Karpas-422 (cell line): ENCODE measurements at places on chromosomes 4 and X. TPM values are rescaled to one million over a fixed set of nuclear protein-coding genes. Genes with fewer than 3 reads are reported as not detected.

FRAS1 gene
- total RNA-seq, result not detected in 2 replicates

DNA sequence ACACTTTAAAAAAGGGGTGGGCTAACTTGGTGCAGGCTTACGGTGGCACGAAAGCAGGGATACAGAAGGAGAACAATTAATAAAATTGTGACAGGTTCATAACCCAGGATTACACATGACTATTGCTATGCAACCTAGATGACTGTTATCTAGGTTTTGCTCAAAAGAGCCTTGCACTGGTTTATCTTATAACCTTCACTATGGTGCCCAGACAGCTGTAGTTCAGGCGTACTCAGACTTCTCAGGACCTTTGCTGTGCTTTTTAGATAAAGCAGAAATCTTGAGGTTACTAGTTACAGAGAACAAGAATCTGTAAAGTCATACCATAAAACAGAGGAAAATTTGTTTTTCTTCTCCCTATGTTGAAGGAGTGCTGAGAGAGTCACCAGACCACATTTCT is 44.4 kb downstream of the UGT2A3 start:
- no peak overlapping the region for H3K4me3 ChIP-seq
- no peak overlapping the region for H3K27ac ChIP-seq

DNA sequence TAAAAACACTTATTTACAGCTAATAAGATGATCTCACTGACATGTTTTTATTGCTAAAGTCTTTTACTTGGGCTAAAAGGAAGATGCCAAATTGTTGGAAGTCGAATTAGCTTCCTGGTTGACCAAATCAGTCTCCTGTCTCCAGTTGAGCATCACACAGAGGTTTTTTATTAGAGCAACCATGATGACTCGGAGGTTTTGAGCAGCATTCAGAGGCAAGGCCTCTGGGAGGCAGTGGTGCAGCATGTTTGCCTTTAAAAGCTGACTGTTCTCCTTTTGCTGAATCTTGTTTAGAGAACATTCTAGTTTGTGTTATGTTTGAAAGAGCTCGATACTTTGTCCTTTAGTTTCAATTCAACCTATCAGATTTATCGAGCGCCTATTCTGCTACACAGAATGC is 2.1 kb downstream of the UCHL1 start:
- peak; percentile 41 for DNase-seq
- no peak overlapping the region for H3K4me3 ChIP-seq
- H3K36me3 ChIP-seq, result no peaks in the 10 kb centered on the region
- no peaks in the 10 kb centered on the region for H3K27me3 ChIP-seq
- no peak overlapping the region for H3K27ac ChIP-seq

GRCh38 chr4:150828159-150828558 is 186.9 kb downstream of the LRBA start:
- peak overlapping the region; percentile 0; the same call in 1 of the 2 replicates for H3K27ac ChIP-seq
- peaks cover 16% of the 10 kb centered on the region for H3K4me1 ChIP-seq
- no peaks in the 10 kb centered on the region for H3K27me3 ChIP-seq
- peaks cover 10% of the 10 kb centered on the region for H3K36me3 ChIP-seq
- DNase-seq, result peak; percentile 66

DNA sequence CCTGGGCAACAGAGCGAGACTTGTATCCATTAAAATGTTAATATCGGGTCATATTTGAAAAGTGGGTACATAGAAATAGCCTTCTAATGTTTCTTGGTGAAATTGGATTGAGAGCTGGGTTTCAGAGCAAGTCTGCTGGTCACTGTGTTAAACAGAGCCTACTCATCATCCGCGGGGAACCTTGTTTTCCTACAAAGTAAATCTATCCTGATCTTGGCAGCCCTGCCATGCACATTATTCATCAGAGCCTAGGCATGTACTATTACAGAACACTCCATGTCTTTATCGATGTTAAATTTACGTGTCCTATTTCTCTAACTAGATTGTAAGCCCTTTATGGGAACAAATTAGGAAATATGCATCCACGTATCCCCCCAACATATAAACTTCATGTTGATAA is 18.7 kb downstream of the SETD7 start:
- H3K36me3 ChIP-seq, result peaks cover 29% of the 10 kb centered on the region; the same call in 1 of the 2 replicates
- no peaks in the 10 kb centered on the region for H3K4me1 ChIP-seq
- H3K27ac ChIP-seq, result no peak overlapping the region
- no peak overlapping the region for H3K4me3 ChIP-seq
- H3K27me3 ChIP-seq, result no peaks in the 10 kb centered on the region
- DNase-seq, result no peak

DNA sequence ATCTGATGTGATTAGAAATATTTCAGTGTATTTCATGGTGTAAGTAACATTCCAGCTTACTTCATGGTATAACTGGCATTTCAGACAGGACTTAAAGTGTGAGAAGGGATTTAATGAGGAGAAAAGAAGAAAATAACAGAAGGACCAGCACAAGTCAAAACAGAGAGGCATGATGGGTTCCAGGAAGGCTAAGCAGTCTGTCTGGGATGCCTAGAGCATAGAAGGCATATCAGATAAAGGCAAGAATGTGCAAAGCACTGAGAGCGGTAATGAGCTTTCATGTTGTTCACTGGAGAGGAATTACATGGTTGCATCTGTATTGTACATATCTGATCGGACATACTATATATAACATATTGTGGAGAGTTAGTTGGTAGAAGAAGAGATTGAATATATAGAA is 54.2 kb downstream of the GRID2 start:
- H3K4me3 ChIP-seq, result no peak overlapping the region
- no peaks in the 10 kb centered on the region for H3K27me3 ChIP-seq
- H3K27ac ChIP-seq, result no peak overlapping the region

GRCh38 chr4:68299492-68300457 is 50.1 kb downstream of the YTHDC1 start:
- no peaks in the 10 kb centered on the region for H3K27me3 ChIP-seq
- no peaks in the 10 kb centered on the region for H3K4me1 ChIP-seq

DNA sequence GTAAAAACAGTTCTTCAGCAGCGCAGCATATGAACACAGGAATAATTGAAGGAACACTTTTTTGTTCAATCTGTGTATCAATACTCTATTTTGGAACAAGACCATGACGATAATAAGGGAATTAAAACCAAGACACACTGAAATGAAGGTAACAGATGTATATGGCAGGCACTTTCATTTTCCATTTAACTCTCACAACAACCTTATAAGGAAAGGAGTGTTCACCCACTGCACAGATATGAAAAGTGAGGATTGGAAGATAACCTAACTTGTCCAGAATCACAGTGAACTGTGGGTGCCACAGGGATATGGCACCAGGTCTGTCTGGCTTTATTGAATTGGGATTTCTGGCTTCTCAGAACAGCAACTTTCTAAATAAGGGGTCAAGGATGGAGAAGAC is 153.3 kb downstream of the MID1IP1 start:
- no peak for DNase-seq
- H3K4me1 ChIP-seq, result no peaks in the 10 kb centered on the region
- no peaks in the 10 kb centered on the region for H3K27me3 ChIP-seq
- no peaks in the 10 kb centered on the region for H3K36me3 ChIP-seq

GRCh38 chrX:121010218-121010617 is 24.7 kb upstream of the CT47A1 start:
- H3K27me3 ChIP-seq, result no peaks in the 10 kb centered on the region
- DNase-seq, result no peak
- H3K4me3 ChIP-seq, result no peak overlapping the region
- no peak overlapping the region for H3K27ac ChIP-seq
- H3K4me1 ChIP-seq, result no peaks in the 10 kb centered on the region

SPACA5 gene
- not detected in 2 replicates for total RNA-seq

GRCh38 chr4:38688676-38689355 is 24.8 kb downstream of the KLF3 start:
- H3K36me3 ChIP-seq, result no peaks in the 10 kb centered on the region
- no peaks in the 10 kb centered on the region for H3K4me1 ChIP-seq
- no peak overlapping the region for H3K4me3 ChIP-seq
- H3K27ac ChIP-seq, result no peak overlapping the region
- no peaks in the 10 kb centered on the region for H3K27me3 ChIP-seq
- DNase-seq, result no peak

DNA sequence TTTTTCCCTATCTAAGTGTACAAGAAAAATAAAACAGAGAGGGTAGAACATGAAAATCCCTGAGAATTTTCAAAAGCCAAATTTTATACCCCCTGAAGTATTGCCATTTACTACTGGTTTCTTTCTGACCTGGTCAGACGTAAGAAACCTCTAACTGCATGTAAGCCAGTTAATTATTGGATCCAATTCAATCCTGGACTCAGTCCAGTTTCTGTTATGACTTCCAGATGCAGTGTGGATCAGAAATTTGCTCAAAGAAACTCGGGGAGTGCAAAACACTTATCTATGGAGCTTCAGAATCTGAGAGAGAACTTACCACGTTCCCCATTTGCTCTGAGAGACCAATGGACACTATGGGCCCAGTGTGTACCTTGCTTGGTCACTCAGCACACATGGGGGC is 383.5 kb downstream of the KLHL4 start:
- H3K36me3 ChIP-seq, result no peaks in the 10 kb centered on the region
- no peaks in the 10 kb centered on the region for H3K4me1 ChIP-seq
- H3K4me3 ChIP-seq, result no peak overlapping the region
- no peak for DNase-seq

DNA sequence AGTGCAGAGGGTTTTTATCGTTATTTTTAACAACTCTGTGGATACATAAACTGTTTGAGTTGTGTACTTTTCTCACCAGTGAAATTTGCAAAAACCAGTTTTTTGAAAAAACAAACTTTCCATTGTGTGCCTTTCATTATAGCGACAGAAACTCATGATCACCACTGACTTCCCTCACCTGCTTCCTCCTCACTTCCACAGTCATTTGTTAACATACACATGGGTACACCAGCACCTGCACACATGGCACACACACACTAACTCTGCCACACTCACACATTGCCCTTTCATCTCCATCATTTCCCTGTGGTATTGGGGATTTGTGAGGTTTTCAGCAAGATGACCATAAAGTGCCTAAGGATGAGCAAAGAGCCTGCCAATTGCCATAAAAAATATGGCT is 20.6 kb downstream of the CLDN22 start:
- no peaks in the 10 kb centered on the region for H3K36me3 ChIP-seq
- H3K4me1 ChIP-seq, result no peaks in the 10 kb centered on the region
- H3K27me3 ChIP-seq, result no peaks in the 10 kb centered on the region

GRCh38 chrX:11566173-11566572 is 99.5 kb downstream of the ARHGAP6 start:
- DNase-seq, result no peak
- H3K4me1 ChIP-seq, result peaks cover 8% of the 10 kb centered on the region
- H3K27ac ChIP-seq, result no peak overlapping the region

DNA sequence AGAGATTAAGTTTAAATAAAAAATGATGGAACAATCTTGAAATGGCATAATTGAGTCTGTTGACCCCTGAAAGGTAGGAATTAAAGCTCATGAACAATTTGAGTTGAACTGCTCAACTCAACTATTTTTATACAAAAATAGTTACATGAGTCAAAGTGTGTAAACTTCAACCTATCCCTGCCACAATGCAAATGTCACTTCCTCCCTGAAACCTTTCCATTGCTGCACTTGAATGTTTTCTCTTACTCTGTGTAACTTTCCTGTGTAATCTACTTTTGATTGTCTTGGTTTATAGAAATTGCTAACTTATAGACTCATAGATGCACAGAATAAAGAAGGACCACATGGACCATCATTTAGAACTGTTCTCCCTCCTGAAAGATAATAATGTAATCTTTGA is 218.5 kb downstream of the GBA3 start:
- H3K4me1 ChIP-seq, result no peaks in the 10 kb centered on the region
- no peak overlapping the region for H3K27ac ChIP-seq
- no peak overlapping the region for H3K4me3 ChIP-seq
- no peaks in the 10 kb centered on the region for H3K36me3 ChIP-seq
- no peak for DNase-seq
- no peaks in the 10 kb centered on the region for H3K27me3 ChIP-seq

DNA sequence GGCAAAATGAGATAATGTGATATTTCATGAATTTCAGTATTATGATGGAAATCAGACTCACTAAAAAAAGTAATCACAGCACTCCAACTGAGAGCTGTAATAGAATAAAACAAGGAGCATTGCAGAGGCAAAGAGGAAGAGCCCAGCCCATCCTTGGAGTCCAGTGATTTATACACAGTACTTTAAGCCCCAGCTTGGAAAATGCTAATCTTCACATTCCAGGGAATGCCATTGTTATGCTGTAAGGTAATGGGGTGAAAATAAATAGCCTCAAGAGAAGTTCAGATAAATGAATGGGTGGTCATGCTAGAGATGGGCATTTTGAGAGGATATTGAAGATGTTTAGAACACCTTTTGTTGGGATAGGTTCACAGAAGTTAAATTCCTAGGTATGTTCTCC is 190.3 kb upstream of the TAPT1 start:
- H3K4me1 ChIP-seq, result no peaks in the 10 kb centered on the region
- no peak overlapping the region for H3K27ac ChIP-seq
- H3K27me3 ChIP-seq, result no peaks in the 10 kb centered on the region
- H3K36me3 ChIP-seq, result no peaks in the 10 kb centered on the region

GLOD5 gene
- total RNA-seq, result not detected in 2 replicates

DNA sequence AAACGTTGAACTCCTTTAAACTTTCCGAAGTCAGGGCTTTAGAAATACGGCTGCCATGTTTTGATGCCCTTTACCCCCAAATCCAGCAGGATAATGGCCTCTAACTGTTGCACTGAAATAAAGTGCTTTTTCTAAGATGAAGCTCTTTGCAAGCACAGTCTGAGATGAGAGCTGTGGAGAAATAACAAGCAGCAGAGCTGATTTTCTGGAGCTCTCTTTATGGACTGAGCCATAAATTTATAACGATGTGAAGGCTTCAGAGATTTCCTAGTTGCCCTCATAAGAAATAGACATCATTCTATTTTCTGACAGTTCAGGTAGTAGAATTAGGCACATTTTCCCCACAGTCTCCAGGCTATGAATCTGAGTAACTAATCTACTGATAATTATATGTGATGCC is 567.3 kb downstream of the PDHA2 start:
- H3K27ac ChIP-seq, result no peak overlapping the region
- no peaks in the 10 kb centered on the region for H3K27me3 ChIP-seq
- no peak for DNase-seq
- H3K4me1 ChIP-seq, result no peaks in the 10 kb centered on the region
- H3K4me3 ChIP-seq, result no peak overlapping the region

DNA sequence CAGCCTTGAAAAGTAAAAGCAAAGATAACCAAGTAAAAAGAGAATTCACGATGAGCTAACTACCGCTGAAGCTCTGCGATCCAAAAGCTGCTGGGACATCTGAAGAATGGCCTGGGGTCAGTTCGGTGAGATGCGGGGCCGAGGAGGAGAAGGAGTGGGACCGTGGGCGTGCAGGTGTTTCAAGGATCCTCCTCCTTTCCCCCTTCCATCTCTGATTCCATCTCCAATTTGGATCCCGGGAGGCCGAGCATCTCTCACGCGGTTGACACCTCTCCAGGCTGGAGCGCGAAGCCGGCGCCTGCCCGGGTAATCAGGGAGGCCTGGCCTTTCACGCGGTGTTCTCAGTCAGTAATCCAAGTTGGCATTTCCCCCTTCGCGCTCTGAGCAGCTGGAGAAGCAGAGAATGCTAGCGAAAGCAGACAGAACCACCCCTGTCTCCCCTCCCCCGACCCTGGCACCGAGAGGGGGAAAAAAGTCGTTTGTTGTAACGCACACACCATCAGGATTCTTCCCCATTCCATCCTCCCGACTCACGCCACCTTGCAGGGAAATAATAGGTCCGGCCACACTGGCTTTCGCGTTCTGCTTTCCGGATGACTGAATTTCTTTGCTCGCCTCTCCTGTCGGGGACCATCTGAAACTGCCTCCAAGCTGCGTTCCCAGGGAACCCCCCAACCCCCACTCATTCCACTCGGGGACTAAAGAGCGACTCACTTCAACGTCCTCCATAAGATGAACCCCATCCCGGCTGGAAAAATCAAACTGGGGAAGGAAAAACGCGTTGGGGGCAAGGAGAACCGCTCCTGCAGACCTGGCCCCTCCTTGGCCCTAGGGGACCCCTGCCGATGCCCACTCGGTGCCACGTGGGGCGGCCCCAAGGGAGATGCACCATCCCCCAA is 6.5 kb downstream of the NEUROG2 start:
- H3K36me3 ChIP-seq, result no peaks in the 10 kb centered on the region
- peak; percentile 10 for DNase-seq
- peaks cover 22% of the 10 kb centered on the region for H3K4me1 ChIP-seq
- no peaks in the 10 kb centered on the region for H3K27me3 ChIP-seq
- H3K27ac ChIP-seq, result no peak overlapping the region
- peak overlapping the region; percentile 53; the same call in 1 of the 2 replicates for H3K4me3 ChIP-seq
